H1 (cell line): ENCODE measurements at places on chromosomes 6 and 20.

- DNase-seq: no peak
Measured at GRCh38 chr6:18221288-18221615, 43.1 kb downstream of the DEK start.

DNA sequence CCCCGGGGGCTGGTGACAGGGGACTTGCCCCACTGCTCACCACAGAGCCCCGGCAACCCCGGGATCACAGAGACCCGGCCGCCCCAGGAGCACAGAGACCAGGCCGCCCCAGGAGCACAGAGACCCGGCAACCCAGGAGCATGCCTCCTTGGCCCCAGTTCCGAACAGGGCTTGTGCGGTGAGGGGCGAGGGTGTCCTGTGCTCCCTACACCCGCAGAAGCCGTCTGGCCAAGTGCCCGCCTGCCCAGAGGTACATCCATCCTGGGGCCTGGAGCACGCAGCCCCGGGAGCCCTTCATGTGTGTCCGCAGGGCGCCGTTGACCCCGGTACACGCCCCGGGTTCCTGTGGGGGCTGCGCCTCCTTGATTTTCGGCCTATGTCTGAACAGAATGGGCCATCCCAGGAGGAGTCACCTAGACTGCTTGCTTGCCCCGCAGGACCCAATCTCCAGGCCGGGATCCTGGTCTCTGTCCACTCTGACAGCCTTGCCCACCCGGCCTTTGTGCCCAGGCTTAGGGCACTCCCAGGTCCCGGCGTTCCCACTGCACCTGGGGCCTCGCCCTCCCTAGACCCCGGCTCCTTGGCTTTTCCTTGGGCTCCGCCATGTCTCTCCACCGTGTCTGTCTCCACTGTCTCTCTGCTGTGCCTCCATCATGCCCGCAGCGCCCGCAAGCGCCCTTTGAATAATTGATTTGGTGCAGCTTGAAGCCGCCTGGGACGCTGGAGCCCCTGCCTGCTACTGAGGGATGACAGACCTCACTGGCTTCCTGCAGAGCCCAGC is 219.8 kb downstream of the ERMARD start:
- DNase-seq: no peak

- DNase-seq: no peak
Measured at GRCh38 chr20:40963505-40963845, 65.1 kb upstream of the TOP1 start.

GRCh38 chr20:25258476-25258805 is 10.6 kb downstream of the PYGB start:
- no peak for DNase-seq

GRCh38 chr20:54650052-54650719 is 174.8 kb downstream of the DOK5 start:
- DNase-seq: no peak

DNA sequence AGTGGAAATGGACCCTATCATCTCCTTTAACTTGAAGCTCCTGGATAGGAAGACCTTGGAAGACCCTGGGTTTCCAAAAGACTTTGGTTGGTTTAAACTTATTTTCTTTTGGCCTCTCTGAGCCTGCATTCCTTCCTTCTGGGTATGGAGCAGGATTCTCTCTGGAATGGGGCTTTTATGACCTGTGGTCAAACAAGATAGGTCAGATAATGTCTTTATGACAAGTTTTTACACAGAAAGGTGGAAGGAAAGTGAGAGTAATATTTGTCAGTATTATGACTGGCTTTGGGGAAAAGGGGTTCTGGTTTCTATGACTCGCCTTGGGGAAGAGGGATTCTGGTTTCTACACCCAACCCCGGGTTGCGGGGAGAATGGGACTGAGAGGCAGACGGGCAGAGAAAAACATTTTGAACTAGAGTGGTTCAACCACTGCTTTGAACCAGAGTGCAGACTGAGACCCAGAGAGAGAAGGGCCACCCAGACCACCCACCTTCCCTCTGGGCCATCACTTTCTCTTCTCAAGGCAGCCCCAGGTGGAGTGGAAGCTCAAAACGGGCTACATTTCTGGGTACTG is 37.6 kb upstream of the KCNK5 start:
- DNase-seq: no peak

- DNase-seq: no peak
Measured at GRCh38 chr6:53925891-53926290, 131.1 kb downstream of the LRRC1 start.

DNA sequence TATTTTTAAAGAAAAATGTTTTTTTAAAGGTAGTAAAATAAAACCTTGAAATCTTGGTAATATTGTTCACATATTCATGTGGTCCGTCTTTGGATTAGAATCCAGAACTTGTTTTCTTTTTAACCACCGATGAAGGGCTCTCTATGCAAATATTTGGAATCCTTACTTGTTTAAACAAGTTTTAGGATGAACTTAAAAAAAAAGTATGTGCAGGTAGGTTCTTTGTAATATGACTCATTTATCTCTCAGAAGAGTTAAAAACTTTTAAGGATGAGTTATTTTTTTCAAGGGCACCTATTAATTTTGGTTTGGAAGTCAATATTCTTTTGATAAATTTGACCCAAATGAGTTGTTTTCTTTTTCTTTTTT is 8.9 kb downstream of the DSP start:
- no peak for DNase-seq

- no peak for DNase-seq
Measured at GRCh38 chr6:88428068-88428467, 261.9 kb upstream of the CNR1 start.

GRCh38 chr6:101397199-101397598 is 3.7 kb downstream of the GRIK2 start:
- DNase-seq: no peak

DNA sequence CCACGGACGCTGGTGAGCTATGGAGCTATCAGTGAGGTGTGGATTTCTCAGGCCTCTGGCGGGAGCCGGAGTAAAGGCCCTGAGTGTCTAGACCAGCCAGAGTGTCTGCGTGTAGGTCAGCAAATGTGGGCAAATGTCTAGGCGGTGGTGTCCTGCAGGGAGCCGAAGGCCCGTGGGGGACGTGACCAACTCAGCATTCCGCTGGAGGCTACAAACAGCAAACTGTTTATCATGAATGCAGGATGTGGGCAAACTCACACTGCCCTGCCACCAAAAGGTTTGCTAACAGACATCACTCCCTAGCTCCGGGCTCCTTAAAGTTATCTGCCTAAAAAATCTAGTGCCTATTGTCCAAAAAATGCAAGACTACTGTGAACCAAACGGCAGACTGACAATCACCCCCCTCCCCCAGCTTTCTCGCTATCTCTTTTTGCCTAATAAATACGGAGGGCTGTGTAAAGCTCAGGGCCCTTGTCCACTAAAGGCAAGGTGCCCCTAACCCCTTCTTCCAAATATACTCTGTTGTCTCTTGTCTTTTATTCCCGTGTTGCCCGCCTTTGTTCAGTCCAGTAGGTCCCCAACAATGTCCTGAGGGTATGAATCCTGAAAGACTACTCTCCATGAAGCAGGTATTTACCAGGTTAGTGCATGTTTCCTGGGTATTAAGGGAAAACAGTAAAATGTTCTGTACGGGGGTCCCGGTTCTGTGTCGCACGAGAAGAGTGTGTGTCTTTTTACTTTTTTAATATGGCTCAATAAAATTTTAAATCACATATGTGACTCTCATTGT is 29.0 kb upstream of the AFDN start:
- peak; percentile 45 for DNase-seq

DNA sequence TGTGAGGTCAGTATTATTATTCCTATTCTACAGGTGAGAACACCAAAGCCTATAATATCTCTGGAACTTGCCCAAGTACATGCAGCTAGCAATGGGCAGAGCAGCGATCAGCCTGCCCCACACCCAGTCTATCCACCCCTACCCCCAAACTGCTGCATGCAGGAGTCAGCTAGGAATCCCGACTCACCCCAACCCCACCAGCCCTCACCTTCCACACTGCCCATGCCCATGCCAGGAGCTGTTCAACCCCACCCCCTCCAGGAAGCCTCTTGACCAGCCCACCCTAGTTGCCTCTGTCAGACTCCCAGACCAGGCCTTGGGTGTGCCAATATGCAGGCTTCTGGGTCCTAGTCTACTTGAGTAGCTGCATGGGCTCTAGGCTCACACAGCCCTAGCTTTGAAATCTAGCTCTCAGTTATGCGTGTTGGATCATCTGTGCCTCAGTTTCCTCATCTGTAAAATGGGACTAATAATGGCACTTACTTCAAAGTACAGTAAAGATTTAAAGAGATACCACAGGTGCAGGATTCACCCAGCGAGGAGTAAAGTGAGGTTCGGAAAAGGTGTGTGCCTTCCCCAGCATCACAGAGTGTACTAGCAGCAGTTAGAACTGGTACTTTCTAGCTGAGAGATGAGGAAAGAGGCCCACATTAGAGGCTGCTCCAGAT is 173.2 kb downstream of the VEGFA start:
- DNase-seq: no peak

- no peak for DNase-seq
Measured at GRCh38 chr20:4234128-4234527, 218.8 kb upstream of the RNF24 start.

GRCh38 chr6:14476793-14477531 is 359.4 kb downstream of the CD83 start:
- no peak for DNase-seq

- DNase-seq: no peak
Measured at GRCh38 chr20:43528258-43528875, 20.9 kb downstream of the L3MBTL1 start.

- DNase-seq: no peak
Measured at GRCh38 chr6:169898788-169899480, 147.5 kb downstream of the ERMARD start.

DNA sequence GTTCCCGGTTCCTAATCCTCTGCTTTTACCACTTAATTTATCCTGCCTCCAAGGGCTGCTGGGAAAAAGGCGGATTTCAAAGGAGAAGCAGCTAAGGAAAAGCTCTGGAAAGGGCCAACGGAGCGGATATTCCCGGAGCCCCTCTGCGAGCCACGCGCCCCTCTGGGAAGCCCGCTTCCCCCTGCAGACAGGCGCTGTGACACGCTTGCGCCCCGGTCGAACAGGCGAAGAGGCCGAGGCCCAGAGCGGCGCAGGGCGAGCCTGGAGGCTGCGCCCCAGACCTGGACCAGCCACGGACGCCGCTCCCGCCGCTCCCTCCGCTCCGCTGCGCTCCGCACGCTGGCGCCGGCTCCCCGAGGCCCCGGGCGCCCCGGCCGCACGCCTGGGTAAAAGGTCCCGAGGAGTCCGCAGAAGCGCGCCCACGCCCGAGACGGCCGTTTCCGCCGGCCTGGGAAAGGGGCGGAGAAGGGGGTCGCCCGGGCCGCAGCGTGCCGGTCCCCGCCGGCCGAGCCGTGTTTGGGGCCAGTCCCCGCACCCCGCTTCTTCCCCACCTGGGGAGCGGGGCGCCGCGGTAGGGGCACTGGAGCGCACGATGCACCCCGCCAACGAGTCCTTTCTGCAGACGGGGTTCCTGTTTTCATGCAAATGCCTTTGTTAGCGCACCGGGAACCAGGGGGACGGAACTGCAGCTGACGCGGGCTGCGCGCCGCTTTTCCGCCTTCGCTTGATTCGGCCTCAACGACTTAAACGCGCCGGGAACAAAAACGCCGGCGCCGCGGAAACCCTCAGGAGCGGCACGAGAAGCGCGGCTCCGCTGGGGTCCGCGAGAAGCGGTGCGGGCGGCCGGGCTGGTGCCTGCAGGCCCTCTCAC is 91.9 kb upstream of the SIRPA start:
- DNase-seq: peak; percentile 73

GRCh38 chr6:28336284-28337120 is 554 bp upstream of the ZSCAN31 start:
- no peak for DNase-seq

DNA sequence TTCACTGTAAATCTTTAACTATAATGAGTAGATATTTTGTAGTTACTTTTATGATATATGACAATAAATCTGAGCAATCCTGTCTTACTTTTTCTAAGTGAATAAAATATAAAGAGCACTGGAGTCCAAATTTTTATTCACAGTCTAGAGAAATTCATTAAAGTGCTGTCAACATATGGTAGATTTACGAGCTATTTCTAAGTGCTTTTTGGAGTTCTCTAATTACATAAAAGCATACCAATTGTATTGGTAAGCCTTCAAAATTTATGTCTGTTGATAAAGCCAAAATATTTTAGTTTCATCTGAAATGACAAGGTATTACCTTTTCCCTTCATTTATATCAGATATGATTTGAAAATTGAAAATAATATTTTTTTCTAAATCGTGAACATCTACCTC is 75.4 kb downstream of the MAN1A1 start:
- DNase-seq: no peak

GRCh38 chr6:47718571-47718970 is 20.2 kb downstream of the ADGRF4 start:
- DNase-seq: no peak

DNA sequence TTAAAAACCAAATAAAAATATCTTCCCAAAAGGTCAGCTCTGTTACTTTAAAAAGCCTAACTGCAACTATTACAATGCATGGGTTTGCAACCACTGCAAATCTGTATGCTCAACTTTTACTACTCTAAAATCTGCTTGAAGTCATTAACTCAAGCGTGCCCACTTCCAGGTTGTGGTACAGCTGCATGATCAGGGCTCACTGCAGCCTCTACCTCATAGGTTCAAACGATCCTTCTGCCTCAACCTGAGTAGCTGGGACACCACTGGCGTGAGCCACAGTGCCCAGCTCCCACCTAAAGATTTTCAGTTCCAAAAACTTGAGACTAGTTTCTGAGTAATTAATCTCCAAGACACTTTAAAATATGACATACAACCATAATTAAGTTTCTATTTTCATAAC is 8.2 kb downstream of the DIDO1 start:
- no peak for DNase-seq

DNA sequence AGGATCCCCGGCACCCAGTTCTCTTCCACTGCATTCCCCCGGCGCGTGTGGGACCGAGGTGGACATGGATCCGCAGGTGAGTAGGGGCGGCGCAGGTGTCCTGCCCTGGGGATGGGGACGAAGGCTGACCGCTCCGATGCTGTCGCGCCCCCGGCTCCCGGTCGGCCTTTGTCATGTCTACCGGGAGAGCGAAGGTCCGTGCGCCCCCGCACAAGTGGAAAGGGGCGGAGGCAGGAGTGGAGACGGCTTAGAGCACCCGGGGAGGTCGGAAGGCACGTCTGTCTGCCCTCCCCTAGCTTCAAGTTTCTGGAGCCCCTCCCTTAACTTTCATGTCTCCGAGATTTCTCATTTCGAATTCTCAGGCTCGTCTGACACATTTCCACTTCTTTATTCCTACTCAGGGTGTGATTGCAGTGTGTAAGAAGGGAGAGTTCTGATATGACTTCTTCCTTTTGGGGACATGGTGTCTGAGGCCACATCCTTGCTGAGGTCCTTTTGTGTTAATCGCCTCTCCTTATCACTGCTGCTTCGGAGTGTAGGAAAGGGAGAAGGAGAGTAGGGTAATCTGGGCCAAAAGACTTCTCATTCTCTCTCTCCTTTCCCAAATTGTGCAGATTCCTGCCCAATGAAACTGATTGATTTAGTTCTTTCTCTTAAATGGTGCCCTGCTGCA is 435 bp downstream of the KIFC1 start:
- DNase-seq: no peak

DNA sequence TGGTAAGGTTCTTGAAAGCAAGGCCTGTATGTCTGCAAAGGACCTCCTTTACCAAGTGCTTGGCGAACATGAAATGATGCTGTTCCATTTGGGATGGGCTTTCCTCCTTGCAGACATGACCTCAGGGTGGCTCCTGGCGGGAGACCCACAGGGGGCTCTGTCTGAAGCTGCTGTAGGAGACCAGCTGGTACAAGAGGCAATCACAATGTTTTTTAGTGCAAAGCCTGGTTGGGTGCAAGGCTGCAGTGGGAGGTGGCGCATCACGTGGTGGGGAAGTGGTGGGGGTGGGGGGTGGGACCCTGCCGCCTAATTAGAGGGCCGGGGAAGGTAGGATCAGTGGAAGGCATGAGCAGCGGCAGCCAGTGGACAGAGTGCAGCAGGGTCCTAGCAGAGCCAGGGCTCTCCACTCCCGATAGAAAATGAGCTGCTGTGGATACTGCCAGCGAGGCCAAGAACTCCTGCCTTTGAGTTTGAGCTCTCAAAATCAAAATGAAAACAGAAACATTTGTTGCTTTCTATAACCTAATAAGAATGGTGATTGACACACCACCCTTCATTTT is 9.1 kb upstream of the ARMC2 start:
- peak; percentile 51 for DNase-seq
